GM12892 (cell line): ENCODE measurements at places on chromosomes 5 and 9.

GRCh38 chr9:77599492-77599891 is 48.6 kb downstream of the GNA14 start:
- no peak for DNase-seq

GRCh38 chr5:125057912-125058826 is 311.7 kb upstream of the ZNF608 start:
- no peak for DNase-seq

GRCh38 chr5:170479484-170479883 is 24.3 kb upstream of the KCNIP1 start:
- no peak for DNase-seq

DNA sequence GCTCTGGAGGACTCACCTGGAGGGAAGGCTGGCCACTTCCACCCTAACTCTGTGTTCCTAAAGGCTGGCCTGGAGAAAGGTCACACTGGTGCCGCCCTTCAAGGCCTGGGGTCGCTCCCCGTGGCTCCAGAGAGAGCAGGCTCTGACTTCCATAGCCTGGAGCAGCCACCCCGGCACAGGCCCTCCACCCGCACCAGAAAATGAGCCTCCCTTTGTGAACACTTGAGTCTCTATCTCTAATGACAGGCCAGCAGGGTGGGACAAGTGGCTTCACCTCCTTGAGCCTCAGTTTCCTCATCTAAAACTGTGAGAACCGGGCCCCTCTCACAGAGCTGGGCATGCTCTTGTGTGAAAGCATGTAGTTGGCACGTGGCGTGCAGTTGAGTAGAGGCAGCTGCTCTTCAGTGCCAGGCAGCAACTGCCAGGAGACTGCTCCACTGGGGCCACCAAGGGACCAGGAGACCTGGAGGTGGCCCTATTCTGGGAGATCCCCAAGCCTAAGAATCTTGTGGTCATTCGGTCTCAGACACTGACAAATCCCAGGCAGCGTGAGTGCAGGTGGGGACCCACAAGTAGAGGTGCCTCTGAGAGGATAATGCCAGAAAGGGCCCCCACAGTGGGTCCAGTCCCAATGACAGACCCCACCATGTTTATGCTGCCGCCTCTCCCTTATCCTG is 56.7 kb upstream of the GARNL3 start:
- DNase-seq = no peak

DNA sequence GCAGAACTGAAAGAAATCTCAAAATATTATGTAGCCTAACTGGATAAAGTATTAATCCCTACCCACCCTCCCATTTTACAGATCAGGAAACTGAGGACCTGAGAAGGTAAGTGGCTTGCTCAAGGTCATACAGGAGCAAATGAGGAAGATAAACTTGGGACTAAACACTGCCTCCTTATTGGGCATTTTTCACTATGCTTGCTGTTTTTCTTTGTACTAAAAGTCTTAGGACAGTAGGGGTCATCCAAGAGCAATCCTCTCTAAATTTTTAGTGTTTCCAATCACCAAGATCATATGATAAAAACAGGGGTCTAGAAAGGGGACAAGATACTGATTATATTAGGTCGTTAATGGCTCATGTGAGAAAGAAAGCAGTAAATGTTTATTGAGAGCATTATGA is 80.8 kb downstream of the RORB start:
- DNase-seq = no peak

DNA sequence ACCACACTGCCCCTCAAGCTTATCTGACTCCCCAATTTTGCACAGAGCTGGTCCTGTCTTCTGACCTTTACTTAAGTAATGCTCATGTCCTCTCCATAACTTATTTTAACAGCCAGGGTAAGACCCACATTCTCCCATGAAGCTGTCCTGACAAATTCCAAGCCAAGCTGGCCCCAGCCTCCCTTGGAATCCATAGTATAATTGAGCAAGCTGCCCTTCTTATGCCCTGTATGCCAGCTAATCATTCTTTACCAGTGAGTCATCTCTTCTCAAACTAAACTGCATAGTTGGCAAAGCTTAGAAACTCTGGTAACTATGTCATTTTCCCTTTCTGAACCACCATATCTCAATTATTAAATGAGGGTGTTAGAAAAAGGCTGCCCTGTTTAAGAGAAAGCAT is 92.4 kb downstream of the NFIB start:
- no peak for DNase-seq

GRCh38 chr5:127440831-127441230 is 76.6 kb upstream of the PRRC1 start:
- no peak for DNase-seq

- no peak for DNase-seq
Measured at GRCh38 chr5:162372256-162372655, 304.7 kb downstream of the GABRG2 start.

GRCh38 chr5:14849516-14850294 is 21.9 kb downstream of the ANKH start:
- DNase-seq = no peak

- DNase-seq = no peak
Measured at GRCh38 chr9:94706922-94707321, 19.6 kb upstream of the AOPEP start.

GRCh38 chr5:127072861-127073846 is at the start of gene C5orf63:
C5orf63 (minus strand) TSS chr5:127073502; CDS start chr5:127058995, 14,507 bp downstream.
- DNase-seq = peak; percentile 63

- DNase-seq = no peak
Measured at GRCh38 chr5:110329955-110330525, 396.4 kb downstream of the TMEM232 start.

GRCh38 chr9:3290231-3290840 is 235.5 kb downstream of the RFX3 start:
- no peak for DNase-seq

- DNase-seq = no peak
Measured at GRCh38 chr5:134079748-134080581, 34.5 kb upstream of the TCF7 start.

DNA sequence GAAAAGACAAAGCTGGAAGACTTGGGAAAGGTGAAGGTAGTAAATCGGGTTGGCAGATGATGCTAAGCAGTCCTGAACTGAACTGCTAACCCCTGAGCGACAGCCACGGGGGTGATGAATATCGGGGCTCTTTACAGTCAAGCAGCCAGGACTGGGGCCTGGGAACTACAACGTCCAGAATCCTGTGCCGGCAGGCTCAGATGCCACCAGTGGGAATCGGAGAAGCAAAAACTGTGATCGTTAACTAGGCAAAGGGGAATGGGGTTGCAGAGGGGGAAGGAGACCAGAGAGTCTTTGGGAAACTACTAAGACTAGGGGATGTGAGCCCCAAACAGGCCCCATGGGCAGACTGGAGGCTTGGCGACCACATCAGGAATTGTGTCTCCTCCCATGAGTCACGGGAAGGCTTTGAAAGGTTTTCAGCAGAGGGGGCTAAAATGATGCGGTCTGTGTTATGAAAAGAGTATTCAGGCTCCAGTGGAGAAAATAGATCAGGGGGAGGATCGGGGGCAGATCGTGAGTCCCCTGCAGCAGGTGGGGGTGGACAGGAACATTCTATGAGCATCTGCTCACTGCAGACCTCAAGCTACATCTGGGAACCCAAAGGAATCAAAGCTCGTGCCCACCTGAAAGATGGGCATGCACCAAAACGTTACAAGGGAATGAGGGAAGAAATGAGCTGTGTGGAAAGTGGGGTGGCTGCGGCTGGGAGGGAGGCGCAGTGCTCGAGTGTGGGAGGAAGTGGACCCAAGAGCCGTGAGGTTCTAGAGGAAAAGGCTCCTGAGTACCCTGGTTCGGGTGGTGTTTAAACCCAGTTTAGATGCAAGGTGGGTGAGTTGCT is 53.8 kb downstream of the HRH2 start:
- no peak for DNase-seq

- no peak for DNase-seq
Measured at GRCh38 chr9:38334234-38334633, 58.3 kb upstream of the ALDH1B1 start.

- no peak for DNase-seq
Measured at GRCh38 chr5:170046241-170046640, 59.5 kb upstream of the FOXI1 start.

DNA sequence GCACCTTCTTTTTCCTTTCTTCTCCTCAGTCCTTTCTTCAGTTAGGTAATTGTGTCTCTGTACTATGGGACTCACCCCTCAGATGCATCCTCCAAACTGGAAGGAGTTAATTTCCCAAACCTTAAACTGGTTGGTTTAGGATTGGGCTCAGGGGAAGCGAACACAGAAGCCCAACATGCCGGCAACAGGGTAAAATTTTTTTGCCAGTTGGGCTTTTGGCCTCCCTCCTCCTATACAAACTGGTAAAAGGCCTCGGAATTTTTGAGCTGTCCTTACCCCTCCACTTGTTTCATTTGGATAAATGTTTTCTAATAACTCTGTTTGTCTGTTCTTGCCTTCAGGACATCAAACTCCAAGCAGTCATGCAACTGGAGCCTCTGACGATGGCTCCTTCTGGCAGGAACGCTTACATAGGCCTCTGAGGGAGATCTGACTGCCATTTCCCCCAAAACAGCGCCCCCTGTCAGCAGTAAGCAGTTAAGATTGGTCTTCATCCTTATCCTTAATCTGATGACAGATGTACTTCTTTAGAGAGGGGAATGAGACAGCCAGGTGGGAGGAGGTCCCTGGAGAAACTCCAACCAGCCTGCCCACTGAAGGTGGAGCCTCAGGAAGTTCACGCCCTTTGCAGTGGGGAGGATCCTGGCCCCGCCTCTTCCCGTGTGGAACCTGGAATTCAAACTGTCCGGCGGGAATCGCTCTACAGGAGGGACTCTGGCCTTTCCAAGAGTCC is 57.8 kb upstream of the SPINK5 start:
- DNase-seq = no peak

DNA sequence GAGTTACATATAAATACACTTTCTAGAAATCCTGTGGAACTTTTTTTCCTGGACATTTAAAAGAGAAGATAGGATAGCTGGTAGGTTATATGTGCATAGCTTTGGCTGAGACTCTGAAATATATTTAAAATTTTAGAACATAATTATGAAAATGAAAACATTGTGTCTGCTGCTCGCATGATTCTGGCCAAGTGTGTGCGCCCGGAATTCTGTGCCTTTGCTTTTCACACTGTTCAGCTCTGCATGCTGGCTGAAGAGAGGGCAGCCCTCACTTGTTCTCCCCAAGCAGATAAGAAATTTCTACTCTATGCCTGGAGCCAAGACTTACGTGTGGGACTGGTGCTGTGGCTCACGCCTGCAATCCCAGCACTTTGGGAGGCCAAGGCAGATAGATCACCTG is 153.9 kb downstream of the MED10 start:
- no peak for DNase-seq

DNA sequence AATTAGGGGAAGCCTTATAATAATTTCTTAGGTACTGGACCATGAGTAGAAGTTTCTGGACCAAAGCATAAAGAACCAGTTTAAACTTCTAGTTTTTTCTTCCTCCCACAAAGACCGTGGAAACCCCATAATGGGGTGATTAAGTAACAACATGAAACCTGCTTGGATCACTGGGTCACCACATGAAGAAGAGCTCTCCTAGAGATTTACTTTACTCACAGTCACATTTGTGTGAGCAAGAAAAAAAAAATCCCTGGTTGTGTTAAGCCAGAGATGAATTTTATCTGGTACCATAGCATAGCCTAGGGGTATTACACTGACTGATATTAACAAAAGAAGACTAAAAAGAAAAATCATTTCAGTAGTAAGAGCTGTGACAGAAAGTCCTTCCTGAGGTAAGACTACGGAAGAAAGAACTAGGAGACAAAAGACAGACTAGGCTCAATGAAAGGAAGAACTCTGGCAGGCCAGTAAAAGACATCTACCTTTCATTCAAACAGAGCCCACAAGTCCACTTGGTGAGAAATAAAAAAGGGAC is 15.2 kb downstream of the OTP start:
- DNase-seq = no peak

- no peak for DNase-seq
Measured at GRCh38 chr5:95773335-95774059, 42.4 kb downstream of the RHOBTB3 start.

GRCh38 chr5:179256328-179257175 is 88.7 kb downstream of the ADAMTS2 start:
- no peak for DNase-seq
